ENCODE measurements at places on chromosomes 16 and 17.

DNA sequence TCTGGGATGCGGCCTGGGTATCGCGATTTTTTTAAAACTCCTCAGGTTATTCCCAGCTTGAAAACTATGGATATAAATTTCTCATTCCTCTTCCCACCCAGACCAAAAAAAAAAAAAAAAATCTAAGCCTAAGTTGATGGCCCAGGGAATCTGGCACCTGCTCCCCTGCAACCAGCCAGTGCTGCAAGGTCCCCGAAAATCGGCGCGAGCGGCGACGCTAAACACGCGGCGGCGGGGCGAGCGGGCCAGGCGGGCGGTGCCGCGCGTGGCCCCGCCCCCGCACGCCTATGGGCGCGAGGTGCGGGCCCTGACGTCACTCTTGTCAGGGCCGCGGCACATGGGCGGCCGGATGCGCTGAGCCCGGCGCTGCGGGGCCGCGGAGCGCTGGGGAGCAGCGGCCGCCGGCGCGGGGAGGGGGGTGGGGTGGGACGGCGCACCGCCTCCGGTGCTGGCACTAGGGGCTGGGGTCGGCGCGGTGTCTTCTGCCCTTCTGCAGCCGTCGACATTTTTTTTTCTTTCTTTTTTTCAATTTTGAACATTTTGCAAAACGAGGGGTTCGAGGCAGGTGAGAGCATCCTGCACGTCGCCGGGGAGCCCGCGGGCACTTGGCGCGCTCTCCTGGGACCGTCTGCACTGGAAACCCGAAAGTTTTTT, at the start of gene HLF:
Gene HLF (plus strand): TSS at position 316 of the 654 bp plus-strand sequence. CDS start 525 bp downstream, outside the sequence.
- peak; percentile 13 for DNase-seq

- DNase-seq = peak; percentile 20
Observed at GRCh38 chr17:43576563-43577229, 30.6 kb upstream of the ETV4 start.

DNA sequence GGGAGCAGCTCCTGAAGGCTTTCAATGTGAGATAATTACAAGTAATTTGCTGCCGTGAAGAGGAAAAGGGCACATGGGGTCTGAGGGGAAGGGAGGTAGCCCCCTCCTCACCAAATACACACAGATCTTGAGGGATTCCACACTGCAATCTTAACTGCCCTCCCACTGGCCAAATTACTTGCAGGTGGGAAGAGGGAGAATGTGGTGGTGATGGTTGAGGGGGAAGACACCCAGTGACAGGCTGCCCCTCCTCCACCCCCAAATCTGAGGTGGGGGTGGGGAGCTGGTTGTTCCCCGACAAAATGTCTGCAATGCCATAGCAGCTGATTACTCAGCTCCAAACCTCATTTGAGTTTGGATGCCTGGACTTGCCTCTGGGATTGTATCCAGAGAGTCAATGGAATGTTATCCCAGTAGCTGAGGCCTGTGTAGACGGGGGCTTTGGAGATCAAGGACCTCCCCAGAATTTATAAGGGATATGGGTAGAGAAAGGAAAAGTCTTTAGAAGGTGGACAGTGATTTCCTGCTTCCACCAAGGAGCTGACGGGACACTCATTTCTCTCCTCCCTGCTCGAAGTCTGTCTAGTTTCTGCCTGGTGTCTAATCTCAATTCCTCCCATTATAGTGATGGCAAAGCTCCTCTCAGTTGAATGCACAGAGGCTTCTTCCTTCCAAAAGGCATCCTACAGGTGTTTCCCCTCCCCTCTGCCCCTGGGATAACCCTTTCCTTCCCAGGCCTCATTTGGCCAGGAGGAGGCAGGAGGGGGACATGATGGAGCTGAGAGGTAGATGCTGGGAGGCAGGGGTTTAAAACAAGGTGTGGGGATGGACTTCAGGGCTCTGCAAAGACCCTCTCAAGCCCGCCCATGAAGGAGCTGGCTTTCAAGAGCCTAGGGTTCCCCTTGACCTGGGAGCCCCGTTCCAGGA, 8.7 kb downstream of the DLX4 start:
- DNase-seq = no peak

- no peak for DNase-seq
Observed at GRCh38 chr17:55742272-55743102, 8.4 kb upstream of the PCTP start.

- DNase-seq = no peak
Observed at GRCh38 chr17:50452630-50453300, 15.9 kb downstream of the CHAD start.

DNA sequence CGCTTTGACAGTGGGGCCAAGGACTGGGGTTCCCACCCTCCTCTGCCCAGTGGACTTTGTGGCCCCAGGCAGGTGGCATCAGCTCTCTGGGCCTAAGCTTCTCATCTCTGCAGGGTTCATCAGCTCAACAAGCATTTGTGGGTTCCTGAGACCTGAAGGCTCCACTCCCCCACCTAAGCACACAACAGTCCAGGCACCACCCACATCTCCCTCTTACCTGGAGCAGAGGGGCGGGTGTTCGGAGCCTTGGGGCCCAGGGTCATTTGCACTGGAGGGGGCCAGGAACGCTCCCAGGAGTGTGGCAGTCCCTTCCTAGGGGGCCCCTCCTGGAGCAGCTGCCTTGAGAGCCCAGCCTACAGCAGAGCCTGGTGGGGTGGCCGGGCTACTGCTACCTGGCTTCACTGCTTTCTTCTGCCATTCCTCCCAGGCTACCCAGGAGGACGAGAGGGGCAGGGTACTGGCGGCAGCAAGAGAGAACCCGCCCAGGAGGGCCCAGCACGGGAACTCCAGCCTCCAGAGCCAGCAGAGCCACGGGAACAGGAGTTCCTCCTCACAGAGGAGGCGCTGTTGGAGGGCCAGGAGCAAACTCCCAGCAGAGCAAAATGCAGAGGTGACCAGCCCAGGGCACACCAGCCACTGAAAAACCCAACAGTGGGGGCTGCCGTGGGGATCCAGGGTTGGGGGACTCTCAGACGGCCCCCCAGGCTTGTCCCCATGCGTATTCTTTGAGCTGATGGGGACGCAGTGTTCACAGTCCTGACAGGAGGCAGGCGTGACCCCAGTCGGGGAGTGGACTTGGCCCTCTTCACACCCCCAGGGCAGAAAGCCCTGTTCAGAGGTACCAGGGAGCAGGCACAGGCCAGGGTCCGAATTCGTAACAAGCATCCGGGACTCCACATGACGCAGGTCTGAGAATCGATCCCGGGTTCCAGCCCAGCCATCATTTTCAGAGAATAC, 35.1 kb upstream of the SLC38A10 start:
- DNase-seq = peak; percentile 39

DNA sequence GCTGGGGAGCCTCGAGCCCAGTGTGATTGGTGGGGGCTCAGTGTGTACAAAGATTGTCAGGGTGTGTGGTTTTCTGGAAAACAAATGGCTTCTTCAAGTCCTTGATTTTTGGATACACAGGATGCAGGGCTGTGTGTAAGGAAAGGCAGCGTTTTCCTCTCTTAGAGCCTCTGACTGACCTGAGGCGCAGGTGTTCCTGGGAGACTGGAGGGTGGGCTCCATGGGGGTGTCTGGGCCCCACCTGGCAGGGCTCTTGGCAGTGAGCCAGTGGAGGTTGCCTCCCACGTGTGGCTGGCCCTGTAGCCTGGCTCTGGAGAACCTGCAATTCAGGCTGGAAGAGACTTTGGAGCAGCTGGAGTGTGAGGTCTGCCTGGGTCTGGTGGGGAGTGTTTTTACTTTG, 5.0 kb downstream of the FOXK2 start:
- peak; percentile 38 for DNase-seq
